ENCODE measurements at places on chromosomes 11 and 22. TPM values are rescaled to one million over a fixed set of nuclear protein-coding genes. Genes with fewer than 3 reads are reported as not detected.

The DLG2 gene
- total RNA-seq = 2.3 TPM

The E2F8 gene
- 0.19 TPM for total RNA-seq

GRCh38 chr22:29093501-29094300, 20.9 kb downstream of the KREMEN1 start:
- no peak for DNase-seq

- no peak for DNase-seq
Measured at GRCh38 chr11:46387919-46388618, 3.5 kb downstream of the CHRM4 start.

- DNase-seq = no peak
Measured at GRCh38 chr11:14417617-14418374, 58.8 kb upstream of the RRAS2 start.

- no peak for DNase-seq
Measured at GRCh38 chr11:79044201-79044600, 396.6 kb downstream of the TENM4 start.

- no peak for DNase-seq
Measured at GRCh38 chr11:2685051-2685450, 14.7 kb downstream of the KCNQ1OT1 start.

- no peak for DNase-seq
Measured at GRCh38 chr11:122181372-122181771, 65.4 kb upstream of the BLID start.

DNA sequence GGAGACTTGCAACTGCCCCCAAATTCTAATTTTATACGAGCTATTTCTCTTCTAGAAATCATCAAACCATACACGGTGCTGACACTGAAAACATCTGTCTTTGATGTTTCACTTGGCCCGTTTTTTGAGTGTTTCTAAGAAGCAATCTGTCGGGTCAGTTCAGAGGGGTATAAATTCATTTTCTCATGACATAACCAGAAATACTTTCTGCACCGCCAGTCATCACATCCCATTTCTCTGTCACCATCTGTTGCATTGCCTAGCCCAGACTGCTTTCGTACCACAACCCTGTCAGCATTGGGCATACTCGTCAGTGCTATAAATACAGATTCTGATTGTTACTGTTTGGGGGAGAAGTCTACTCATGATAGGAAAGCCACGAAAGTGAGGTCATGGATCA, 63.1 kb upstream of the CCDC90B start:
- DNase-seq = no peak

GRCh38 chr11:74330075-74330858, 18.8 kb upstream of the P4HA3 start:
- no peak for DNase-seq

GRCh38 chr11:34240150-34240494, 117.7 kb downstream of the ABTB2 start:
- no peak for DNase-seq
